H4 (cell line): ENCODE measurements at places on chromosomes 12 and 14. TPM values are rescaled to one million over a fixed set of nuclear protein-coding genes. Genes with fewer than 3 reads are reported as not detected.

DNA sequence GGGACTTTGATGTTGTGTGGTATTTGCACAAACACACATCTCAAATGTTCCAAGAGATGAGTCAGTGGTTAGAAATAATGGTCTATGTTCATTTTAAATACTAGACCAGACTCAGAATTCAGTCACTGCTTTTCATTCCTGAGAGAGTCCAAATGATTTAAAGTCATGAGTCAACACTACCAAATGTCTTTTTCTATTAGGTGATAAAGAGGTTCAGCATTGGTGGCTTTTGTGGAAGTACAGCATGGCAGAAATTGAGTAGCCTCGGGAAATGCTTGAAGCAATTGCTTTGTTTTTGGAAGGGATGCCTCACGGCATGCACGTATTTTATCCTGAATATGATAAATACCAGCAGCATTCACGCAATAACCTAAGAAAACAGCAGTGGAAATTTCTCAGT, 115.7 kb downstream of the DIO2 start:
- DNase-seq = no peak

- DNase-seq = peak; percentile 59
Observed at GRCh38 chr12:130506844-130507243, 169.2 kb downstream of the PIWIL1 start.

DNA sequence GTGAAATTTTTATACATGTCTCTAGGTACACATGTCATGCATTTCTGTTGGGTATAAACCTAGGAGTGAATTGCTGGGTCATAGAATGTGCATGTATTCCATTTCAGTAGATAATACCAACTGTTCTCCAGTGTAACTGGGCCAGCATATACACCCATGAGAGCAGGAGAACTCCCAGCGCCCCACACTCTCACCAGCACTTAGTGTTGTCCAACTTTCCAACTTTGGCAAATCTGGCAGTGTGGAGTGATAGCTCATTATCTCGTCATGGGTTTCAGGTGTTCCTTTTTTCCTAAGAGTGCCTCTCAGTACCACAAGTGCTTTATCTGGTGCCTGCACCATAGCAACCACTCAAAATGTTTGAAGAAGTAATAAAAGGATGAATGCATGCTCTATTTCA, 40.1 kb downstream of the NGB start:
- no peak for DNase-seq

DNA sequence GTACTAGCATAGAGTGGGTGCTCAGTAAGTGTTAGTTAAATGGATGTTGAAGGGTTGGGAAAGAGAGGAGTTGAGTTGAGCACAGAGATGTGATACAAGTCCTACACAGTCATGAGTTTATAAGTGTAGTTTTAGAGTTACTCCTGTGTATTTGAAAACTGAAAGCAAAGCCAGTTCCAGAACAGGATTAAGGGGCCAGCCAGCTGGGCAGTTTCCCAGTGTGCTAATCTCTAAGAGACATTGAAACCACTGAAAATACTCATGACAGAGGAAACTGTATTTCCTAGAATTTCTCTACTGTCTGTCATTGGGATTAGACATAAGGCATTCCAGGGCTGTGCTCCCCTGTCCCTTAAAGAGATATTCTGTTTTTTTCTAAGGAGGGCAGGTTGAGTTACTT, 101.0 kb downstream of the DERA start:
- DNase-seq = no peak

GRCh38 chr12:29505122-29505521, 7.6 kb upstream of the OVCH1 start:
- no peak for DNase-seq

- DNase-seq = peak; percentile 30
Observed at GRCh38 chr14:81565441-81566290, 32.0 kb upstream of the SEL1L start.

DNA sequence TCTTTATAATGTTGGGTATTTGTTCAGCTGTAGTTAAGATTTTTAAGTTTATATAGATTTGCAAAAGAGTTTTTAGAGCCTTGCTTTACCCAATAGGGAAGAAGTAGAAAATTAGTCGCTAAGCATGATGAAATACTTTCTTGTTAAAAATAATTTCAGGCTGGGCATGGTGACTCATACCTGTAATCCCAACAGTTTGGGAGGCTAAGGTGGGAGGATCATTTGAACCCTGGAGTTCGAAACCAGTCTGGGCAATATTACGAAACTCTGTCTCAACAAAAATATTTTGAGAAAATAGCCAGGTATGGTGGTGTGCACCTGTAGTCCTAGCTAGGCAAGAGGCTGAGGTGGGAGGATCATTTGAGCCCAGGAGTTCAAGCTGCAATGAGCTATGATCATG, 18.7 kb upstream of the SCFD1 start:
- no peak for DNase-seq

DNA sequence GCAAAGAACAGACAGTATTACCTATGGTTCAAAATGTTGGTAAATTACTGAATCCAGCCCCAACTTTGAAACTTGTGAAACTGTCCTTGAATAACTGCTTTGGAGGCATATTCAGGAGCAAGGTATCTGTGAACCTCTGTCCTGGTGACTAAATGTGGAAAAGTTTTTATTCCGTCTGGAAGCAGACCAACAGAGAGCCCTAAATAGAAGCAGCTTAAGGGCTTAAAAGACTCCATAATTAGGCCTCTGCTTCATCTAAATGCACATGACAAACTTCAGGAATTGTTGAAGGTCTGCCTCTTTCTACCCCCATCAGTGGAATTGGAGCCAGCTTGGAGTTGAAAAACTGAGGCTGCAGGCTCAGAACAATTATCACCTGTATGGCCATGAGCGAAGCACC, 276.5 kb downstream of the KCNH5 start:
- DNase-seq = no peak

SLC6A13 gene
- 0.27 TPM in 1 of 2 replicates, not detected in the other for total RNA-seq

SYNDIG1L gene
- not detected in 2 replicates for total RNA-seq

PRIMA1 gene
- total RNA-seq = 0.04 TPM in 2 replicates

KLRC3 gene
- total RNA-seq = 0.37 TPM in 1 of 2 replicates, not detected in the other

CNPY2 gene
- total RNA-seq = 142 and 167 TPM in 2 replicates

ACSS3 gene
- total RNA-seq = 9.4 and 12.4 TPM in 2 replicates
